ENCODE measurements at places on chromosomes 3 and 15.

DNA sequence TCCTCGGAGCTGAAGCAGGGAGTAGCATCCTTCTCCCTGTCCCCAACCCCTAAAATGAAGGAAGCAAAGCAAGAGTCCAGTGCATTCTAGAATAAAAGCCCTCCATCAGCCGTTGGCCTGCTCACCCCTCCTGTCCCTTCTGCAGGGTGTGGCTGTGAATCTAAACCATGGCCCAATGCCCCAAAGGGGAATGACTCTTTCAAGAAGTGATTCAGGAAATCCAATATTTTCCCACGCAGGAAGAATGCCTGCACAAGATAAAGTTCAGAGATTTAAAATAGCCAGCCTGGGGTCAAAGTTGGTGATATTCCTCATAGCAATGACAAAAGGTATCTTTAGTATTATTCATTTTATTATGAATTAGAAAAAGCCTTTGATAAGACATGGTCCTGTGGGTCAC, 38.5 kb downstream of the SLCO2A1 start:
- no peak for DNase-seq

DNA sequence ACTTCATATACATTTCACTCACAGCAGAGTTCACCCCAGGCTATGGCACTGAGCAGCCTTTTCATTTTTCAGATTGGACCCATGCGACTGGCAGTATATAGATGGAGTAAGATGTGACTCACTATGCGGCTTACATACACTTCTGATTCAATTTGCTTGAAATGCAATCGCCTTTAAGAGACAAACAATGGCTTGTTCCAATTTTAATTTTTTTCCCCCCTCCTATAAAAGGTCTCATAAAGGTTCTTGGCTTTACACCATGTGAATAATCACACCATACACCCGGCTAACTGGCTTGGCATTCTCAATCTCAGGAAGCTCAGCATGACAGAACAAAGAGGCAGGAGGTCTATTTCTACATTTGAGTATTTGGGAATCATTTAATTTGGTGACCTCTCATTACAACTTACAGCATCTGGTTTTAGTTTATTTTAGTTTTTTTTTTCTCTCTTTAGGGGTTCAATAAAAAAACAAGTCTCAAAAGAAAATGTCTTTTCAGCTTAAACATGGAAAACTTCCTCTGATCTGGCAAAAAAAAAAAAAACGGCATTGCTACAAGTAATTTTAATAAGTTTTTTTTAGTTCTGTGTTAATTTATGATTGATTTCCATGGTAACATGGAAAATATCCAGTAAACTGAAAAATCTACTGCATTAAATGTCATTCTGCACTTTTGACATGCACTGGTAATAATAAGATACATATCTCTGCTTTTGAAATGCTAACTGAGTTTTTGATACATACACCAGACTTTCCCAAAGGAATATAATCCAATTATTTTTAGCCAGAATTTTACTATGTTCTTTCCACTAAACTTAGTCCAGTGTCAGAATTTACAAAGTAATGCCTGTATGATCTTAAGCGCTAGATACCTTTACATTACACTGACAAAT, 38.8 kb downstream of the GADL1 start:
- peak; percentile 20 for DNase-seq

GRCh38 chr3:153313302-153313965, 151.4 kb downstream of the RAP2B start:
- DNase-seq: no peak

DNA sequence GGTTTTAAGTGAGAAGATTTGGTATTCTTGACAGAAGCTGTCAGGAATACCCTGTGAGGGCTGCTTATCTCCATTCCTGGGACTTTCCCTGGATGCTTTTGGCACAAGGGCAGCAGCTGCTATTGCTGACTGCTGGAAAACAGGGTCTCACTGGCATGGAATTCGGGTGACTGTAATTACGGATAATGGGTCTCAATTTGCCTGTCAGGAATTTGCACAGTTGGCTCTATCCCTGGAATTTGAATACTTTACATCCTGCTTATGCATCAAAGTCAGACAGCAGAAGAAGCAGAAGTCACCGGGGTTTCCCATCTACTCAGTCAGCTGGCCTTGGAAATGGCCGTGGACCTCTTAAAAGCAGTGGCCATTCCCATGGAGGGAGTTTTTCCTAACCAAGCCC, 25.9 kb upstream of the AKAP13 start:
- no peak for DNase-seq

DNA sequence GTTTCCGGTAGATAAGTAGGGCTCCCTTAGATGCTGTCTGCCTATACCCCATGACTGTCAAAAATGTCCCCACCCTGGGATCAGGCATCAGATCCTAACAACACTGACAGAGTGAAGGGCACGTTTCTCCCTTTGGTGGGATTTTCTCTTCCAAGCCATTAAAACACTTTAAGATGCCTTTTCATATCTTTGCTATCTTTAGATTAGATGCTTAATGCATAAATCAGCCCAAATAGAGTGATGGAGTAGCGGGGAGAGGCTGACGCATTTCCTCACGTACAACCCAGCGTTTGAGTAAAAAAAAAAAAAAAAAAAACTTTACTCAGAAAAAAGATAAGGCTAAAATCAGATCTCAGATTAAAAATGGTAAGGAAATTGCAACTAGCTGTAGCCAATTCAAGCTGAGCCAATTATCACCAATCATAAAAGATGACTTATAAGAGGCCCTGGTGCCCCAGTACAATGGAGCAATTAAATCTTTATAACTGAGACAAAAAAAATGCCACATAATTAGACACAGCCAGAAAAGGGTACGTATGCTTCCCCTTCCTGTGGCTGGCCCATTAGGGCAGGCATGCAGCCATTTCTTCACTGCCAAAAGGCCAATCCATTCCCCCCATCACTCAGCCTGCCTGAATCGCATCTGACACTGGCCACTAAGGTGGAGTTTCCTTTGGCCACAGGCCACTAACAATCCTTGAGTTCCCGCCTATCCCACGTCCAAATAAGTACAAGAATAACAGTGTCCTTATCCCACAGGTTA, 45.0 kb downstream of the RFTN1 start:
- DNase-seq: no peak

DNA sequence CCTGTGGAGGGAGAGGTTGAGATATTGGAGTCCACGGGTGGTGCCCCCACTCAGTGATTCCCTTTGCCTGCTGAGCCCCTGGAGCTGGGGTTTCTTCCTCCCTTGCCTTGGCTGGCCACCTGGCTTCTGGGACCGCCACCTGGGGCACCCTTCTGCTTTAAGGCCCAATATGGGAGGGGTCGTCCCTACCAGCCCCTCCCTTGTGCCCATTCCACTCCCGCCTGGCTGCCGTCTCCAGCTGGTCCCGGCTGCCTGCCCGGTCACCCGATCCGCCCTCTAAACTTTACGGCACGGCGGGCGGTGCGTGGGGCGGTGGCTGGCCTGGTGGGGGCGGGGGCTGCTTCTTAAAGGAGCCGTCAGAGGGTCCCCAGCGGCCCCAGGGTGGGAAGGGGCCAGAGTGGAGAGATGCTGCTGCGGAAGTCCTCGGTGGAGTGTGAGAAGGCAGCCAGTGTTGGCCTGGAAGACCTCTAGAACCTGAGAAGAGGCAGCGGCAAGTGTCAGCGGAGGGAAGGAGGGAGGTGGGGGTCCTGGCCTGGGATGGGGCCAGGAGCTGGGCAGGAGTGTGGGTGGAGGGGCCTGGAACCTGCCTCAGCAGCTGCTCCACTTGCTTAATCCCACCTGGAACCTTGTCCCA, 1.6 kb upstream of the SEMA3B start:
- no peak for DNase-seq

DNA sequence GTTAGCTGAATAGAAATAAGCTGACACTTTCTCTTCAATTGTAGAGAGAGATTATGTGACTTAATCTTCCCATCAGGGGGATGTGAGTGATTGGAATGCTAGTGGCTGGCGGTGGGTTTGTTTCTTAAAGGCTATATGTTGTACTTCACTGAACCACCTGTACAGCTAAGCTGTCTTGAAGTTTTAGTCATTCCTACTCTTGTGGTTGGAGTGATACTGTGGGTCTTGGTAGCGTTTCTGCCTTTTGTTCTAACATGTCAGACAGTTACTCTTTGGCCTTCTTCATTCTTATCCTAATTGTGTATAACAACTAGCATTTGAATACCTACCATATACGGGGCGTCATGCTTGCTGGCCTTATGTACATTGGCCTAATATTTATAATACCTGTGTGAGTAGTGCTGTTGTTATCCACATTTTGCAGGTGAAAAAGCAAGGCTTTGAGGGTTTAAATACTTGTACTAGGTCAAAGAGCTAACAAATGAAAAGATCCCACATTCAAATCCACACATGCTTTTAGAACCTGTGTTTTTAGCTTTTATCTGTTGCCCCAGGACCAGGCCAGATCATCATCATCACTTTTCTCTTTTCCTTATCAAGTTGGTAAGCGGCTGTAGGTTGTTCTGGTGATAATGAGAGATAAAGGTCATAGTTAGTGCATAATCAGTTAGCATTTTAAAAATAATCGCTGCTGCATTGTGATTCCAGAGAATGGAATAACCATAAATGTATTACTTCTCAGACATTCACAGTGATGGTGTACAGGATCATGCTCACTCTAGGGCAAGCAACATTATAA, 50.2 kb downstream of the AKAP13 start:
- DNase-seq: no peak

- DNase-seq: no peak
These were observed 410 bp downstream of the NDUFAF1 start for GRCh38 chr15:41401904-41402267.

DNA sequence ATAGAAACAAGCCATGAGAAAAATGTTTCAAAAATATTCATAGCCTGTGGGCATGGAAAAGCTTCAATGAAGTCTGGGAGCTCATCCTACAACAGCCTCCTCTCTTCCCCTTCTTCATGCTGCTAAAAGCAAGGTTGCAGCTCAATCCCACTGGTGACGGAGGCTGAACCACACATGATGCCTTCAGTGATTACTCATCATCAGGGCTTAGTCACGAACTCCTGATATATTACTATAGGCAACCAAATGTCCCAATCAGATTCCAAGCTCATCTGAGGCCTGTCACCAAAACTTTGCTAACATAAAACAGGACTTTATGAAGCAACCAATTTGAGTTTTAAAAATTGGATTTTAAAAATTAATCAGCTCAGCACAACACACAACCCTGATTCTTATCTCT, 24.0 kb upstream of the SLC24A5 start:
- DNase-seq: peak; percentile 52

- no peak for DNase-seq
These were observed 91.1 kb downstream of the MINAR1 start for GRCh38 chr15:79523266-79523665.

DNA sequence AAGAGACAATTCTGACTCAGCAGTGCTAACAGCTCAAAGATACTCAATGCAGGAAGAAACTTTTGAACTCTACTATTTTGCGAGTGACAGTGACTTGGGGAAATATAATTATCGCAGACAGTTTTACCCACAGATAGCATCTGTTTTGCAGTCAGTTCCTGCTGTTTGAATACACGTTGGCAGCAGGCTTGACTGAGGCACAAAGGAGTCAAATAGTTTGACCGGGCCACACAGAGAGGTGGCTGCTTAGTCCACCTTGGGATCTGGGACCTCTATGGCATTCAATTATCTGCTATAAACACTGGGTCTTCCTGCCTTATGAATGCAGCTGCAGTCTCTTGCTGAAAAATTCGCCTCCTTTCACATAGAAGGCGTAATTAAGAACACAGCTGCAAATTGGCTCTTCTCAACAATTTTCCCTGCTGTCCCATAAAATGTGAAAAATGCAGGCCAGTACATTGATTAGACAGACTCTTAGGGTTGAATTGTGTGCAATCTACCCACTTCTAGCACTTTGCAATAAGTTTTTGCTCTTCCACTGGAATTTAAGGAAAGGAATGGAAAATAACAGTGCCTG, 56.5 kb downstream of the OTOL1 start:
- no peak for DNase-seq

GRCh38 chr15:48423896-48424475, 92.8 kb downstream of the DUT start:
- no peak for DNase-seq

- no peak for DNase-seq
These were observed 41.2 kb downstream of the CCPG1 start for GRCh38 chr15:55366981-55367380.

GRCh38 chr3:50341537-50341936, 901 bp upstream of the RASSF1 start:
- no peak for DNase-seq

DNA sequence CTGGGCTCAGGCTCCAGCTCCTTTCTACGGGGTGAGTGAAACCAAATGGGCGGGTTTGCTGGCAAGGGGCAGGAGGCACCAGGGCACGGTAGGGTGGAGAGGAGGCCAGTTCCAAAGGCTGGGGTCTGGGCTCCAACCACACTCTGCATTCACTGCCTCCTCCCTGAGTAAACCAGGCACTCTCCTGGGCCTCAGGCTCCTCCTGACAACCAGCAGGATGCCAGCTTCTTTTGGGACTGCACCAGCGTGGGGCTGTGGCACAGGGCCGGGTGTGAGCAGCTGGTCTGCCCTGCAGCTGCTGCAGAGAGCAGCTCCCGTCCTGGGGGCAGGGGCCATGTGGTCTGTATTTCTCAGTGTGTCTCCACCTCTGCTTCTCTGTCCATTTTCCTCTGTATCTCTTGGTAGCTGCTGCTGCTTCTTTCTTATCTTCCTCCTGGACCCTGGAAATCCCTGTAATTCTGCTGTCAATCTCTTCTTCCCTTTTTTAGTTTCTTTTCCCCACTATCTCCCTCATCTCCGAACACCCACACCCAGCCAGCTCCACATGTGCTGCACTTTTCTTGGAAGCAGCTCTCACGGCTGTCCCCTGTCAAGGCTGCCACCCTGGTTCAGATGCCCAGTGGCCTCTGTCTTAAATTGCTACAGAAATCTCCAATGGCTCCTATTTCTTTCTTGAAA, 54.9 kb upstream of the TBC1D21 start:
- DNase-seq: no peak

DNA sequence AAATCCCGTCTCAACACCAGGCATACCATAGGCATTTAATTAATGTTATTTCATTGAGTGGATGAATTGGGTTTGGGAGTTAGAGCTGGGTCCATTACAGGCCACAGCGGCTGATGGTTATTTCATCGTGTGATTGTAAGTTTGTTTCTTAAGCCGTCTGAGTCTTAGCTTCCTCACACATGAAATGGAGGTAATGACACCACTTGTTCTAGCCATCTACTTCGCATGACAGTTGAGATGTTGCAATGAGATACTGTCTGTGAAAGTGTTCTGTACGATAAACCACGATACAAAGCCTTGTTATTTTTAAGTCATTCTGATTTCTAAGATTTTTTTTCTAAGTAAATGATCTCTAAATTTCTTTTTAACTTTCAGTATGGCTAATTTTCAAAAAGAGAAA, 8.6 kb upstream of the TP63 start:
- DNase-seq: no peak

DNA sequence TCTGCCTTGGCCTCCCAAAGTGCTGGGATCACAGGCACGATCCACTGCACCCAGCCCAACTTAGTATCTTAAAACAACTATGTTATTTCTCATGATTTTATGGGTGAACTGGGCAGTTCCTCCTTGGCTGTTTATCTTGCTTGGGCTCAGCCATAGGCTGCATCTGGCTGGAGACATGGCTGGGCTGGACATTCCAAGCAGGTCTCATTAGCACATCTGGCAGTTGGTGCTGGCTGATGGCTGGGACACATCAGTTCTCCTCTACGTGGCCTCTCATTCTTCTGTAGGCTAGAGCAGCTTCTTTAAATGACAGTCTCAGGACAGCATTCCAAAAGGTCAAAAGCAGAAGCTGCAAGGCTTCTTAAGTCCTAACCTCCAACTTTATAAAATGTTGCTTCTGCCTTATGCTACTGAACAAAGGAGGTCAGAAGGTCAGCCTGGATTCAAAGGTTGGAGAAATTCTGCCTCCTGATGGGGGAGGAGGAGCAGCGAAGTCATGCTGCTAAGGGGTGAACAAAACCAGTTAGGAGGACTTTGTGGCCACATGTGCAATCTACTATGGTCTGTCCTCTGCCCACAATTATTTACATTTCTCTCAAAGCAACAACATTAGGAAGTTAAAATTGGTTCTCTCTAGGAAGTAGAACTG, 144.0 kb downstream of the AQP9 start:
- no peak for DNase-seq

Data from astrocyte of the cerebellum (primary cell).